ENCODE measurements at places on chromosomes 4 and X.

- no peak for DNase-seq
Measured at GRCh38 chr4:113645771-113646441, 115.6 kb downstream of the CAMK2D start.

GRCh38 chr4:173827707-173828106, 297.7 kb upstream of the HAND2 start:
- no peak for DNase-seq

GRCh38 chr4:4880492-4880891, 21.0 kb downstream of the MSX1 start:
- no peak for DNase-seq

- DNase-seq: no peak
Measured at GRCh38 chr4:158802914-158803313, 34.1 kb downstream of the FNIP2 start.

GRCh38 chr4:92339676-92340075, 35.9 kb downstream of the GRID2 start:
- no peak for DNase-seq

GRCh38 chrX:153649178-153649914, 2.3 kb downstream of the DUSP9 start:
- peak; percentile 34 for DNase-seq
